Cerebellar nuclear complex (tissue), 1 donor: ENCODE measurements at places on chromosomes 2 and 18.

DNA sequence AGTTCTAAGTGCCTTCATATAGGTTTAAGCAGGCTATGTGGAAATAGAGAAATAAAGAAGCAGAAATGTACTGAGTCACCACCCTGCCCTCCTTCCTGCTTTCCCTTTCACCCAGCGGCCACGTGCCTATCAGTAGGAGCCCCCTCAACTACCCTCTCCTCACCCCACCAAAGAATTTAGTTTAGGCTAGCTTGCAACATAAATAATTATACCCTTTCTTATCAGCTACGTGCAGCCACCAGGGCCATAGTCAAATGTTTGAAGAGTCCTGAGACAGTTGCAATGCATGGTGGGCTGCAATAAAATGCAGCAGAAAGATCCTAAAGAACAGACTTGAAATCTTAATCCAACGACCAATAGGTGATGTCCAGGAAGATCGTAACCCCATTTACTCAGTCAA, 101.2 kb downstream of the RTP5 start:
- DNase-seq = no peak

DNA sequence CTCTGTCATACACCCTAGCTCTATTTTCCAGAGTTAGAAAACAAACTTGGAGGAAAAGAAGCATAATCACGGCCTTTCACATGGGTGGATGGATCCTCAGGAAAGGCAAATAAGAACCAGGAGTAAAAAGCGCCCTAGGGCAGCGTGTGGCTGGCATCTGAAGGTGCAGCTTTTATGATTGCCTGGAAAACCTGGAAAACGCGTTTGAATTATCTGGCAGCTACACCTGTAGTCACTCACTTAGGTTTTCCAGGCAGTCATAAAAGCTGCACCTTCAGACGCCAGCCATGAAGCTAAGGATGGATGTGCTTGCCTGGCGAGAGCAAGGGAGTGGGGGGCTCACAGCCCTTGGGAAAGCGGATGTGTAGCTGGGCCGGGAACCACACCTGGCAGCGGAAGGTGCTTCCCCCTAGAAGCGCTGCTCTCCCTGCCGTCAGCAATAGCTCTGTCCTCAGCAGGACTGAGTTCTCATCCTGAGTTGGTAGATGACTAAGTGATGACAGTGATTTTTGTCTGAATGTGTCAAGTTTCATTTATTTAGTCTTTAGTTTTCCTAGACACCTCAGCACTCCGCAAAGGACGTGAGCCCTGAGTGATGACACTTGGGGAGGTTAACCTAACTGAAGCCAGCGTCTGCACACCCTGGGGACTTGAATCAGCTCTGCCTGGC, 82.0 kb downstream of the DCDC2C start:
- no peak for DNase-seq

DNA sequence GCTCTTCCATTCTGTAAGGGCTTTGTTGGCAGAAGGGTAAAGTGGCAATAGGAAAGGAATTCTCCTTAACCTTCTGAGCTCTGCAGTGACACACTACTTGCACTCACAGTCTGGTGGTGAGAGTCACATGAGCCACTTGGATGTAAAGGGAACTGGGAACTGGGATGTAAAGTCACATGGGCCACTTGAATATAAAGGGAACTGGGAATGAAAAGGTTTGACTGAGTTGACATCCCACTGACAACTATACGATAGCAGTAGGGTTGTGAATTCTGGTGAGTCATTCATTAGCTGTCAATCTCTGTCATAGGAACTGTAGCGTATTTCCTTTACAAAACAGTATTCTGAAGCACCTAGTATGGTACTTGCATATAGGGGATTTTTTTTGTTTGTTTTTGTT, 5.5 kb downstream of the RPE start:
- no peak for DNase-seq

- DNase-seq = no peak
Observed at GRCh38 chr18:74921057-74921820, 287.7 kb downstream of the PTGR3 start.

DNA sequence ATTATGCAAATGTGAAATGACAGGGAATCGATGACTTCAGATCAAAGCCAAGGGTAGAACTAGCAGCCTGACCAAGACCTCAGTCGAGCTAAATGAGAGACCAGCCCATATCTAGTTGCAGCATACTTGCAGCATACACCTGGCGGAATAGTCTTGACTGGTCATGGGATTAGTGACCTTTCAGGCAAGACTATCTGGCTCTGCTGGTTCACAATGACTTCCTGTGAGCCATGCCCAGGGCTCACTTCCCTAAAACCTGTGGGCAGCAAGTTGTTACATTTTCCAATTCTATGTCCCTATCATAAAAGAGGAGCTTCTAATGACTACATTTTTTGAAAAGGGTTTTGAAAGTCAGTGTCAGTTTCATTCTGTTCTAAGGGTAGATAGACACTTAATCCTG, 1624.9 kb upstream of the CELF4 start:
- DNase-seq = no peak

DNA sequence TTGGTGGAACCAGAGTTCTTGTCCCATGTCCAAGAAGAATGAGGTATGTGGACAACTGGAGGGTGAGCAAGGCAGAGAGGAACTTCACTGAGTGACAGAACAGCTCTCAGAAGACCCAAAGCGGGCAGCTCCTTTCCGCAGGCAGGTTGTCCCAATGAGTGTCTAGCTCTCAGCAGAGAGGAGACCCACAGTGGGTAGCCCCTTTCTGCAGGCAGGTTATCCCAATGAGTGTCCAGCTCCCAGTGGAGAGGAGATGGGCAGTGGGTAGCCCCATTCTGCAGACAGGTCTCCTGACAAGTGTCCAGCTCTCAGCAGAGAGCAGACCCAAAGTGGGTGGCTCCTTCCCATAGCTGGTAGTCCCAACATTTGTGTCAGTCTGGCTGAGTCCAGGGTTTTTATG, 69.6 kb downstream of the SRBD1 start:
- DNase-seq = no peak

DNA sequence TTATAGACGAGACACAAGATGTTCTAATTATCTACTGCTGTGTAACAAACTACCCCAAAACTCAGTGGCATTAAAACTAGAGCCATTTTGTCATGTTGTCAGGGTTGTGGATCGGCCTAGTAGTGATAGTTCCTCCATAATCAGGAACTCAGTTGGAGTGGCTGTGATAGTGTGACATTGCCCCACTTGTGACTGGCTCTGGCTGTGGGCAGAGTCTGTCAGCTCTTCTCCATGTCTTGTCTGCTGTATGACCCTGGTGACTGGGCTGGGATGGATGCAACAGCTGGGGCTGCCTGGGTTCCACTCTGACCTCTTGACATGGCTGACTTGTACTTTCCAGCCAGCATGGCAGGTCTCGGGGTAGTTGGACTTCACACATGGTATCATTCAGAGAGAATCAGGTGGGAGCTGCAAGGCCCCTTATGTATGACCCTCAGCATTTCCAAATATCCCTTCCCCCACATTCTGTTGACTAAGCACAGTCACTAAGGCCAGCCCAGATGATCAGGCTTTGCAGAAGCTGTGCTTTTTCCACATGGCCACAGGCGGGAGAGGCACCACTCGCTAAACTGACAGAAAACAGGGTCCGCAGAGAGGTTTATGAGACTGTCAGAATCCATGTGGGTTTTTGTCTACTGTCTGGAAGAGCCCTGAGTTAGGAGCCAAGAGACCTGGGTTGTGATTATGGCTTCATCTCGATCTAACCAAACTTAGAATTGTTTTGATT, 50.3 kb downstream of the SETBP1 start:
- DNase-seq = no peak

- DNase-seq = no peak
Observed at GRCh38 chr2:122999258-122999657, 1025.8 kb upstream of the CNTNAP5 start.
